ENCODE measurements at places on chromosomes 7 and 10.

DNA sequence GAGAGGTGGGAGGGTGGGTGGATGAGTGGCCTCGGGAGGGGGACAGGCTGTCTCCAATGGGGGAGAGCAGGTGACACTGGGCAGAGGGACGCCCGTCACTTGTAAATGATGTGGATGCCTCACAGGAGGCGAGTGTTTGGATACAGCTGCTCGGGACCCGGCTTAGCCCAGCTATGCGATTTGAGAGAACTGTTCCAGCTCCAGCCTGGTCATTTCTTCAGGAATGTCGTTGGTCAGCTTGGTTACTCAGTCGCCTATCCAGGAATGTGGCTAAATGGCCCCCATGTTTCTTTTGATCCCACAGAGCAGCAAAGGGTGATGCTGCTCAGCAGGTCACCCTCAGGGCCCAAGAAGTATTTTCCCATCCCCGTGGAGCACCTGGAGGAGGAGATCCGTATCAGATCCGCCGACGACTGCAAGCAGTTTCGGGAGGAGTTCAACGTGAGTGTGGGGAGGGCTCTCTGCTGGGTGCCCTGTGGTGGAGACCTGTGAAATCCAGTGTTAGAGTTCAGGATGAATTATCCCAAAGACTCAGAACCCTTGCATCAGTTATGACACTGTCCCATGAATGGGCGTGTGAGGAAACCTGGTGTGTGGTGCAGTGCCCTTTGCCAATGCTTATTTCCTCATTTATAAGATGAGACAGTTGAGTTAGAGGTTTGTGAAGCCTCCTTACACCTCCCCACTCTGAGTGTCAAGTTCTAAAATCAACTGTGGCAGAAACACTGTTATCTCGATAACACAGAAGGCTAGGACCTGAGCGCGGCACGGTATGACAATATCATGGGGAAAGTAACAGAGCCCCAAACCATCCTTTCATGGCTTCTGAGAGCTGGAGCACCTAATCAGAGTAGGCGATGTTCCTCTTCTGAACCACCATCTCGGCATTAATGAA, 76.8 kb downstream of the MKI67 start:
- DNase-seq: no peak

DNA sequence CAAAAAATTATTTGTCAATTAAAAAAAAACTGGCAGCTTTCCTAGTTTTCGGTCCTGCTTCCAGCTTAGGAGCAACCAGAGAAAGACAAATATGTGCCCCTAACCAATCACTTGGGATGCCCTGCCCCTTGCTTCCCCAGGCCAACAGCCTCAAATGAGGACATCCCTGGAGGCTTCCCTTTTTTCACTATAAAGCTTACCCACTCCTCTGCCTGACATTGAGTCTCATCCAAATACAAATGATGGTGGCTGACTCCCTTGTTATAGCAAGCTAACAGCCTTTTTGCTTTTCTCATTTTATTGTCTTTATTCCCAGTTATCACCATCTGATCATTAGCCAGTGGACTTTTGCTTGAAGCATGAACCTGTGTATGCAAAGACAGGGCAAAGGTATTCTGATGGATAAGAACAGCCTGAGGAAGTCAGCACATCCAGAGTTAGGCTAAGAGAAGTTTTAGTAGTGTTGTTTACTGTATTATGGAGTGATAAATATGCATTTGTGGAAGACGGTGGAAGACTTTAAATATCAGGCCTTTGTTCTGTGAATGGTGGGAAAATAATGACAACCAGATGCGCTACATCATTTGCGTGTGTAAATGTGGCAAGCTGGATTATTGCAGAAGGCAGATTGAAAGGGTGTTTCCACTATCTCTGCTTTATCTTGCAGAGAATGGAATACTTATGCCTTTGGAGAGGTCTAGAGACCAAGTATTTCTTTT, 1.7 kb upstream of the CCM2 start:
- DNase-seq: no peak

GRCh38 chr7:150999497-151000230, 8.8 kb downstream of the NOS3 start:
- no peak for DNase-seq

GRCh38 chr10:77682393-77683087, 44.9 kb upstream of the KCNMA1 start:
- no peak for DNase-seq

DNA sequence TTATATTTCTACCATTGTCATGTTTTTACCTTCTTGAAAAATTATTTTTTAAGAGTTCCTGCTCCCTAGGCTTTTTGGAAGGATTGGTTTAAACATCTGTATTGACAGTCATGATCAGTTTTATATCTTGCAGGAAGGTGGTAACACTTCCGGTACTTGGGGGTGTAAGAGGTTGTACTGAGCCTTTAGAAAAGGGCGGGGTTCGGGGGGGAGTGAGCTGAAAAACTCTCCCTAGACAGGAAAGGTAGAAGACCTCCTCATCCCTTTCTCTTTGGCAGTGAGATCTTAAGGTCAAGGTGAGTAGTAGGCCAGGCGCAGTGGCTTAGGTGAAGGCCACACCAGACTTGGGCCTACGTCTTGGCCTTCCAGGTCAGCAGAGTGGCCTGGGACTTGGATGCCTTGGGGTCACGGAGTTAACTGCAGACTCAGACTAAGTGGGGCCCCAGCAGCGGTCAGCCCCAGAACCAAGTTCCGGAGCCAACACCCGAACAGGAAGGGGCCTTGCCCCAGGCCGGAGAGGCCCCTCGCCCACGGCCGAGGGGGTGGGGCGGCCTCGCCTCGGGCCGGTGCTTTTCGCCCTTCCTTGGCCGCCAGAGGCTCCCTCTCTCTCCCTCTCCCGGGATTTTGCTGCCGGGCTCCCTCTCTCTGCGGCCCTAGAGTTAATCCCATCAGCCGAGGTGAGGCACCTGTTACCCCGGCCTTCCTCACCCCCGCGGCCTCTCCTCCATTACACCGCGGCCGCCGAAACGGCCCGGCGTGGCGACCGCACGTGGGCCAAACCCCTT, at the start of gene PPP1R9A:
TSS of gene PPP1R9A (plus strand) at position 569 of the 785 bp plus-strand sequence. CDS start 2,520 bp downstream, outside the sequence.
- DNase-seq: no peak

GRCh38 chr10:32386623-32387260, 39.8 kb upstream of the EPC1 start:
- DNase-seq: peak; percentile 26

DNA sequence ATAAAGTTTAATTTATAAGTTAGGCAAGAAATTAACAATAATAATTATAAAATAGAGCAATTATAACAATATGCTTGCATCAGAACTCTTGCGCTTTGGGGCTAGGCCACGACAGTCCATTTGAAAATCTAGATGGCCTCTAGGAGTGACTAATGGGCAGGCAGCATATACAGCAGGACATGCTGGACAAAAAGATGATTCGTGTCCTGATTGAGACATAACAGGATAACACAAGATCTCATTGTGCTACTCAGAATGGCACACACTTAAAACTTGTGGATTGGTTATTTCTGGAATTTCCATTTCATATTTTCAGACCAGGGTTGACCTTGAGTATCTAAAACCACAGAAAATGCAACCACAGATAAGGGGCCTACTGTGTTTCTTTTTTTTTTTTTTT, 27.5 kb downstream of the CTNNA3 start:
- peak; percentile 48 for DNase-seq

DNA sequence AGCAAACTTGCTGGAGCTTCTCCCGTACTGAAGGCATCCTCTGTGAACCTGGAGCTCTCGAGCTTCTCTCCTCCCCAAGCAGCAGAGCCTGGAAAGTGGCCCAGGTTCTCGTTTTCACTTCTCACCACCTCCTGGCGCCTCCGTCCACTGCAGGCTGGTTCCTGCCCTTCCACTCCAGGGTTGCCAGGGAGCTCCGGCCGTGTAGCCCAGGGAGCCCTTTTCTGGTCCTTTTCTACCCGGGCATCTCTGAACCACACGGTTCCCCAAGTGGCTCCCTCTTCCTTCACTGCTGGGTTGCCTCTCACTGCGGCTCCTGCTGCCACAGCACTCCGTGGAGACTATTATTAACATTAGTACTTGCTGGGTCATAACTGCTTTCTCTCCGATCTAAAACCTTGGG, 208.6 kb upstream of the PPP2R2D start:
- no peak for DNase-seq

DNA sequence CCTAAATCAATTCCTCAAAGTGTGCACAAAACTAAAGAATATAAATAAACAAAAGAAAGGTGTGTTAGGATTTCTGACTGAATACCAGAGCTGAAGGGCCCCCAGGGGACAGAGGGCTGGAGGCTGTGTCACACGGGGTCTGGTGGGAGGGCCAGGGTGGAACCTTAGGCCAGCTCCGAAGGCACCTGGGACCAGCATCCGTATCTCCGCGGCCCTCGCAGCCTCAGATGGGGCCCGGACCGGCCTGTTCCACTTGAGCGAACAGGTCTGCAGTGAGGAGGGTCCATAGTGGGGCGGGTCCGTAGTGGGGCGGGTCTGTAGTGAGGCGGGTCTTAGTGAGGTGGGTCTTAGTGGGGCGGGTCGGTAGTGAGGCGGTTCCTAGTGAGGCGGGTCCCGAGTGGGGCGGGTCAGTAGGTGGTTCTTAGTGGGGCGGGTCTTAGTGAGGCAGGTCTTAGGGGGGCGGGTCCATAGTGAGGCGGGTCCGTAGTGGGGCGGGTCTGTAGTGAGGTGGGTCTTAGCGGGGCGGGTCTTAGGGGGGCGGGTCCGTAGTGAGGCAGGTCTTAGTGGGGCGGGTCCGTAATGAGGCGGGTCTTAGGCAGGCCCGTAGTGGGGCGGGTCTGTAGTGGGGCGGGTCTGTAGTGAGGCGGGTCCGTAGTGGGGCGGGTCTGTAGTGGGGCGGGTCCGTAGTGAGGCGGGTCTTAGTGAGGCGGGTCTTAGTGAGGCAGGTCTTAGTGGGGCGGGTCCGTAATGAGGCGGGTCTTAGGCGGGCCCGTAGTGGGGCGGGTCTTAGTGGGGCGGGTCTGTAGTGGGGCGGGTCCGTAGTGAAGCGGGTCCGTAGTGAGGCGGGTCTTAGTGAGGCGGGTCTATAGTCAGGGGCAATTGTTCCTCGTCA, 15.1 kb downstream of the GPR146 start:
- peak; percentile 71 for DNase-seq

DNA sequence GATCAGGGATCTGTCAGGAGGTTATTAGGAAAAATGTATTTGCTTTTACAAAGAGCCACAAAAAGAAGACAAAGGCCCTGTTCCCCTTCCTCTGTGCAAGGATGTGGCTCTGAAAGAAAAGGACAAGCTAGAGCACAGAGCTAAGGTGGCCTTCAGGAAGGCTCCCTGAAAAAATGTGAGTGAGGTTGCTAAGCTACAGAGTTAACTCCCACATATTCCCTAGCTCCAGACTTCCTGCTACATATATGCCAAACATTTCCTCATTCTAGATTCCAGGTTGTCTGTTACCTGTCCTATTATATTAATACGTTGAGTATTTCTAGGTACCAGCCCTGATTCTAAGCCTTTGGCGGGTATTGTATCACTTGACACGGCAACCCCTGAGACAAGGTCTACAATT, 369.0 kb downstream of the PARD3 start:
- peak; percentile 18 for DNase-seq

- DNase-seq: peak; percentile 76
Observed at GRCh38 chr7:77327067-77327931, 88.8 kb downstream of the GSAP start.

- no peak for DNase-seq
Observed at GRCh38 chr10:4812046-4812445, 14.0 kb upstream of the AKR1E2 start.

DNA sequence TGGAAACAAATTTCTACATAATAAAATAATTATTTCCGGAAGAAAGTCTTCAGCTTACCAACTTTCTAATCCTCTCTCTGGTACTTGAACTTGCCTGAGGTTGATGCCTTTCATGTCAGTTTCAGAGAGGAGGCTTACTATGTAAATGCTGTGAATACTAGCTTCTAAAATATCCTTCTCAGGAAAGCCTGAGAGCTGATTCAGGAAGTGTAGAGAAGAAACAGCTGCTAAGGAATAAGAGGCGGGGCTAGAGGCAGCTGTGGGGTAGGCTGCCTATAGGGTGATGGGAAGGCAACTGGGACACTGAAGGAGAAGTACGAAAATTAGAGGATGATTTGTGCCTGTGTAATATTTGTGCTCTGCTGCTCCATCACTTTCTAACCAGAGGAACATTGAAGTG, 69.3 kb downstream of the AVL9 start:
- no peak for DNase-seq

DNA sequence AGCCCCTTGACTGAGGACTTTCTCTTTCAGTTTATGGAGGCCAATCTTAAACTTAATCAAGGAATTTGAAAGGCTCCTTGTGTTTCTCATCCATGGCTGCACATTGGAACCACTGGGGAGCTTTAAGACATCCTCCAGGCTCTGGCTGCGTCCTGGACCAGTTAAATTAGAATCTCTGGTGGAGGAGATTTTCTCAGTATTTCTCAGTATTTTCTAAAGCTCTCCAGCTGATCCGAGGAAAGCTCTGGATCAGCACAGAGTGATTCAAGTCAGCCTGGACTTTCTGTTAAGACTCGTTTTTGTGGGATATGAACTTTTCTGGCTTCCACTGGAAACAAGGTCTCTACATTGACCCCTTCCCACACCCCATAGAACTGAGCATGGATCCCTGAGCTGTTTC, 249.8 kb downstream of the STK31 start:
- DNase-seq: no peak

DNA sequence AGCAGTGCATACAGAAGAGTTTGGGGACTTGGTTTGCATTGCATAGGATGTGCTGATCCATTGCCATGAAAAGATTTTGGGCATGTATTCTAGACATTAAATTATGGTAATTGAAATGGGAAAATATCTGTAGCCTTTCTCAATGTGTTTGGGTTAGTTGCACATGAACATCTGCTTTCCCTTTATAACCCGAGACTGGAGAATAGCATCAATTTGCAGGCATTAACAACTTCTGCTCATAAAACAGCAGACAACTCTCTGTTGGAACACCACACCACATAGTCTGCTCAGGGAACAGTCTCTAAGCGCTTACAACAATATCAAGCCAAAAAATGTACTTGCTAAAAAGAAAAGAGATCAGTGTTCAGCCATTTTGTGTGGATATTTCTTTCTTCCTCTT, 1391.1 kb upstream of the LRRTM3 start:
- no peak for DNase-seq
